Stimulated activated naive CD4-positive, alpha-beta T cell treated with Interleukin-2 at 50 U/mL for 16 hours (primary cell): ENCODE measurements at places on chromosomes 5 and 9.

DNA sequence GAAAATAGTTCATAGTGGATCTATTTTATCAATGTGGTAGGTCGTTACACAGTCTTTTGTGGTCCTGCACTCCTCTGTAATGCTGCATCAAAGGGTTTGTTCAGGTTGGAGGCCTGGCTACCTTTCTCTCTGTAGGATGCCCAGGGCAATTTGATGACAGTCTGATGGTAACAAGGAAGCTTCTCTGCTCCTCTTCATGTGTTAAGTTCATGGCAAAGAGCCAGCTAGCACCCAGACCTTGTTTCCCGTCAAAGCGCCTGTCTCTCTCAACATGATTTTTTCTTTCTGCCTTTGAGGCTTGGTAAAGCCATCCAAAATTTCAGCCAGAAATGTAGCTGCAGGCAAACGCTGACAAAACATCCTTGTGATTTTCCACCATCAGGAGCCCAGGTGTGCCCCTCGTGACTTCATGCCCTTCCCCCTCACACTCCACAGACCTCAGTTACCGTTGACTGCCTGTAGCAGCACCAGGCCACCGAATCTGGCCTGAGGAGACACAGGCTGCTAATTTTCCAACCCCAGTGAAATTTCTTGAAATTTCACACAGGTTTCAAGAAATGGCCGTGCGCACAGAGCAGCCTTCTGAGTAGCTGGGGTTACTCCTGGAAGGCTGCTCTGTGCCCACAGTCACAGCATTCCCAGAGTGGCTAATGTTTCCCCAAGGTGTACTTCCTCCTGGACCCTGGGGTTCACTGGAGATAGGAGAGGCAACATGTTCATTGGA is 292.7 kb downstream of the CWC27 start:
- DNase-seq: no peak

GRCh38 chr5:151086905-151087360 is 6.1 kb upstream of the TNIP1 start:
- DNase-seq: peak; percentile 74

GRCh38 chr5:129387944-129388343 is 72.2 kb upstream of the ADAMTS19 start:
- no peak for DNase-seq

DNA sequence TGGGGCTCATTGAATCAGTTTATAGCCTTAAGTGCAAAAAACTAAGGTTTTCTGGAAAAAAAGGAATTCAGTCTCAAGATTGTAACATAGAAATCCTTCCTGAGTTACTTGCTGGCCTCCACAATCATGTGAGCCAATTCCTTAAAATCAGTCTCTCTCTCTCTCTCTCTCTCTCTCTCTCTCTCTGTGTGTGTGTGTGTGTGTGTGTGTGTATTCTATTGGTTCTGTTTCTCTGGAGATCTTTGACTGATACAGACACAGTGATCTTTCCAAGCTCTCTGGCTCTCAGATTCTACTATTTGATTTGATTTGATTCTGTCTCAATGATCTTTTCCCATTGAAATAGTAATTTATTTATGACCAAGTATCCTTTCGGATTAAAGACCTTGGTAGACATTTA is 74.6 kb downstream of the CFAP95 start:
- no peak for DNase-seq

GRCh38 chr9:8282535-8282934 is 483.0 kb upstream of the DMAC1 start:
- DNase-seq: no peak

DNA sequence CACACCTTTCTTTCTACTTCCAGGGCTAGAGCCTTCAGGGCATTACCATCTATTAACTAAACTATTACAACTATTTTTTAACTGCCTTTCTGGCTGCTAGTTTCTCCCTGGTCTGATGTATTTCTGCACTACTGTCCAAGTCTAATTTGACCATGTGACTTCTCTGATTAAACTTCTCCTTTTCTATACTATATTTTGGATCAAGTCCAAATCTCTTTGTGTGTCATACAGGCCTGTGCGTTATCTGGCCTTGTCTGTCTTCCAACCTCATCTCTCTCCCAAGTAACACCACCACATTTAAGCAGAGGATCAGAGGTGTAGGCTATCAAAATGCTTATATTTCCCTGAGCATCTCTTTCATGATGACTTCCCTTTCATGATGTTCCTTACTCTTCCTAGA is 47.2 kb upstream of the OR13F1 start:
- no peak for DNase-seq

GRCh38 chr5:134432677-134433359 is 21.1 kb upstream of the CDKN2AIPNL start:
- no peak for DNase-seq

- no peak for DNase-seq
Measured at GRCh38 chr9:38000332-38000731, 68.7 kb downstream of the SHB start.

GRCh38 chr5:125207856-125208255 is 461.4 kb upstream of the ZNF608 start:
- no peak for DNase-seq

- no peak for DNase-seq
Measured at GRCh38 chr5:74787424-74787823, 20.4 kb downstream of the NSA2 start.

DNA sequence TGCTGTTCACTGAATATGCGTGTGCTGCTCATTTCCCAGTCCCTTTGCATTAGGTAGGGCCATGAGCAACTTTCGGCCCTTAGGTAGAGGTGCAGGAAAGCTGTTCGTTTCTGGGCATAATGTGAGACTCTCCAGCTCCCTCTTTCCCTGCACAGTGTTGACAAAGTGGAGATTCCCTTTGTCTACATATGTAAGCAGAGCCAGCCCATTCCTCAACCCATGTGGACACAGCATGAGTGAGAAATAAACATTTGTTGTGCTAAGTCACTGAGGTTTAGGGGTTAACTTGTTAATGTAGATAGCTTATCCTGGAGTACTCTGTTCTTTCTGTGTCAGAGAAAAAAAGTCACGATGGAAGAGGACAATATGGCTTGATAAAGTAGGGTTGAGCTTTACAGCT is 343.8 kb downstream of the PSAT1 start:
- DNase-seq: no peak

DNA sequence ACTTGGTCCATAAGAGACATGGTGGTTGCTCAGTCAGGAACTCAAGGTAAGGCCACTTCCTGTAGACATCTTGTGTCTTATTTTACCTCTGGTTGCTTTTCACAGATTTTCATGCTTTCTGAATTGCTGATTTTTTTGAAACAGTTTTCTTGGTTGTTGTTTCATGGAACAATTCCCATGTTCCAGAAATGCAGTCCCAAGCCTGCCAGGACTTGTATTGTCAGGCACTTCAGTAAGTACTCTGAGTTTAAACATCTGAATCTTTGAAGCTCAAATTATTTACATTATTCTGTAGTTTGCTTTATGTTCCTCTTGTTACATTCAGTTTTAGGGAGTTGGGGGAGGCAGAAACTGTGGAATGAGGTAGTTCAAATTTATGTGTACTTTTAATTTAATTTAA is 290.2 kb downstream of the DMRT2 start:
- DNase-seq: no peak

- no peak for DNase-seq
Measured at GRCh38 chr9:89629081-89629976, 24.5 kb downstream of the GADD45G start.

DNA sequence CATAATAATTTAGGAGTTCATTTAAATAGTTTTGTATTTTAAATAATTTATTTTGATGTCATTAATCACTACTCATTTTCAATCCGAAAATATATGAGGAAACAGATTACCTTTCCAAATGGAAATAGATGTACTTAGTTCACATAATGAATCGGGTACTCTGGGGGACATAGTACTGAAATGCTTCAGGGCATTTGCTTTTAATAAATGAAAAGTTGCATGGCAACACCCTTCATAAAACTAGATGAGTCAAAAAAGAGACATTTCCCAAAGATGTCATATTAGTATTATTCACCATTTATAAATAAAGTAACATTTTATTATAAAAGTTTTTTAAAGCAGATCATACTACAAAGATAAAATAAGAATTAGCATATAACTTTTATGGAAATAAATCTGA is 177.8 kb downstream of the MCTP1 start:
- DNase-seq: no peak

- DNase-seq: no peak
Measured at GRCh38 chr5:29276371-29276770, 1917.1 kb upstream of the CDH6 start.

- no peak for DNase-seq
Measured at GRCh38 chr5:168135897-168136296, 155.5 kb upstream of the WWC1 start.

- no peak for DNase-seq
Measured at GRCh38 chr9:4301296-4301695, 1.4 kb upstream of the GLIS3 start.

DNA sequence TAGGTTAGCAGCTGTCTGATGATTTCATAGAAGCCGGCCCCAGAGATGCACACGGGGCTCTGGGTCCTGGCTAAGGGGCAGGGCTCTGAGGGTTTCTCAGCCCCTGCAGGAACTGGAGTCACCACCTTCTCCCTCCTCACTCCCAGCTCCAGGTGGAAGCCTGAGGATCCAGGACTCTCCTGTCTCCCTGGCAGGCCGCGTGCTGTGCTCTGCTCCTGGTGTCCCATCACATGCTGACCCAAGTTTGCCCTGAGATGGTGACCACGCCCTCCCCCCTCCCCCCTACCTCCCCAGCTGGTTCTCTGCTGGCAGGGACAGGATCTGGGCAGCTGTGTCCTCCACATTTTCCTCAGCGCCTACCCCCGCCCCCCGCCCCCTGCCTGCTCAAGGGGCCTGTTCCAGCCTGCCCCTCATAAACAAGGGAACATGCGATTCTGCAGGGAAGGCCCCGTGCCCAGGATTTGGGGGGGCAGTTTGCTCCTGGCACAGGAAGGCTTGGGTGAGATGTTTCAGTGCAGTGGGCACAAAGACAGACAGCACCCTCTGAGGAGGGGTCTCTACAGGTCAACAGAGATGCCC is 87.4 kb downstream of the PSD2 start:
- DNase-seq: no peak

DNA sequence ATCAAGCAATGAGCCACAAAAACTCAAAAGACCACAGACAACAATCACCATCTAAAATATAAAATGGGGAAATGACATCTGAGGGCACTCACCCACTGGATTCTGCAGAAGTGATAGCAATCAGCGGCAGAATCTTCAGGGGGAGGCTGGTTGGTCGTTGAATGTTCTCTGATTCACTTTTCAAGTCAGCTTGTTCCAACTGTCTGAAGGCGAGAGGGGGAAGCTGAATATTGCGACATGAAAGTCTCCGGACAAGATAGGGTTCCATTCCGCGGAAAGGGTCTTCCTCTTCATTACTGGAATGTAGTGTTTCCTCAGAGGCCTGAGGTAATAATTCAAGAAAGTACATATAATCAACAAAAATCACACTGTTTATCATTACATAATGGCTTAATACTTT is 94.9 kb upstream of the PDE4D start:
- DNase-seq: no peak

- no peak for DNase-seq
Measured at GRCh38 chr9:71108937-71109336, 12.5 kb downstream of the TRPM3 start.

DNA sequence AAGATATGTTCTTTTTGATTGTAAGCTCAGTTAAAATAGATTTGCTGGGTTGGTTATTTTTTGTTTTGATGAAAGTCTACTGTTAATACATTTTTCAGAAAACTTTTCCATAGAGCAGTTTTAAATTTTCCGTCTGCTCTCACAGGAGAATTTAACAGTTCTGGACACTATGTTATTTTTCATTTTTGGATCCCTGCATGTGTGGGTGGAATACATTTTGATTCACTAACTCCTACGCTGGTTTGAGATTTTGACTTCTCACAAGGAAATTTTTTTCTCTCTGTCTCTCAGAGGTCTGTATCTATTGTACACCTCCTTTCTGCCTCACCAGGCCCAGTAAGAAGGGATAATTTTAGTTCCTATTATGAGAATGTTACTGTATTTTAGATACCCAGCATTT is 502.4 kb downstream of the CDH10 start:
- DNase-seq: no peak

DNA sequence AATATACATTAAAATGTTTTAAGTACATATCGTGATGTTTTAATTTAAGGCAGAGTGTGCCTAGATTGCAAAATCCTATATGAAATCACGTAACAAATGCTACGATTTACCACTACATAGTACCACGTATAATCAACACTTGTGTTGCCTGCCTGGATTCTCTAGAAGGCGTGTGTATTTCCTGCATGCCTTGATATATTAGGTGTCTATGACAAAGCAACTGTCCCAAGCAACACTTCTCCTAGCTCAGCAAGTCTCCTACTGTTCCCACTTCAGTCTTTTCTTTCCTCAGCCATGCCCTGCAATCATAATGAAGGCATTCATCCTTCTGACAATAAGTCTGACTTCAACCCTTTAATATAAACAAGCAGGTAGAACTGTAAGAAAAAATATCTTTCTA is 89.6 kb downstream of the PTPRD start:
- DNase-seq: no peak

DNA sequence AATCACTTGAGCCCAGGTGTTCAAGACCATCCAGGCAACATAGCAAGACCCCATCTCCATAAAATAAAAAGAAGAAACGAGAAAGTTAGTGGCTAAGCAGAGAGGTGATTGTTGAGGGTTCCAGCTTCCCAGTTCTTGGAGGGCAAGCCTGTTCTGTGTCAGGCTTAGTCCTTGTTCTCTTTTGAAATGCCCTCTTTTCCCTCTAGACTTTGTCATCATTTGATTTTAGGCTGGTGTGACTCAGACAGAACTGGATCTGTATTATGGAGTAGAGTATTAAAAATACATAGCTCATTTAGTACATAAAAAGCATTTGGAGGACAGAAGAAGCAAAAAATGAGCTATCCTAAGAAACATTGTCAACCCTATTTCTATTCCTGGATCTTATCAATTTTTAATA is 159.4 kb downstream of the CD180 start:
- no peak for DNase-seq

DNA sequence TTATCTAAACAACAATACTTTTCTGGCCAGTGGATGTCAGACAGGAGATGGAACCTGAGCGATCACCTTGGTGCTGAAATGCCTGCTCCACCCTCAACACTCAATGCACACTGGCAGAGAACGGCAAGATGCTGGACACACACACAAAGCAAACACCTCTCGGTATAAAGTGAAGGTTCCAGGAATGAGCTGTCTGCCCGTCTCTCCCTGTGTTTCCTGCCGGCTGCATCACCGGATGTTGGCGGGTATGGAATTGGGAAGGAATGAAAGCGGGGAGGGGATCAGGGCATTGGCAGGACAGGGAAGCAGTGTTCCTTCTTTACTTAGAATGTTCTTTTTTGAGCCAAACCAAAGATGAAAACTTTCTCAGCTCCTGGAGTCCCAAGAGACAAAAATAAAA is 59.2 kb downstream of the MED10 start:
- DNase-seq: no peak

DNA sequence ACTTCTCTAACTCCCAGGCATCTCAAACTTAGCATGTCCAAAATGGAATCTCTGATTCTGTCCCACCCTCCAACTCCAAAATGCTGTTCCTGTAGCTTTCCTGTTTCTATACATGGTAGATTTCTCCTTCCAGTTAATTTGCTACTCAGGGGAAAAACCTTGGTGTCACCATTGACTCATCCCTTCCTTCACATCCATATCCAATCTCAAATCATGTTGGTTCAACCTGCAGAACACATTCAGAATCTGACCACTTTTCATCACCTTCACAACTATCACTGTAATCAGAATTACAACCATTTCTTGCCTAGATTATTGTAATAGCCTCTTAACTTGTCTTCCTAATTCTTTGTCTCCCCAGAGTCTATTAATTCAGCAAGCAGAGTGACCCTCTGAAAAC is 10.8 kb downstream of the RIOK2 start:
- no peak for DNase-seq
